ENCODE measurements at places on chromosomes 11 and 22.
A peak's percentile ranks its signal among the peaks of the same experiment; 100 is the strongest.

GRCh38 chr11:114259551-114259983, 36.6 kb upstream of the NNMT start:
- no peak for DNase-seq

- no peak for DNase-seq
Measured at GRCh38 chr22:44689173-44689572, 12.8 kb upstream of the PRR5 start.

DNA sequence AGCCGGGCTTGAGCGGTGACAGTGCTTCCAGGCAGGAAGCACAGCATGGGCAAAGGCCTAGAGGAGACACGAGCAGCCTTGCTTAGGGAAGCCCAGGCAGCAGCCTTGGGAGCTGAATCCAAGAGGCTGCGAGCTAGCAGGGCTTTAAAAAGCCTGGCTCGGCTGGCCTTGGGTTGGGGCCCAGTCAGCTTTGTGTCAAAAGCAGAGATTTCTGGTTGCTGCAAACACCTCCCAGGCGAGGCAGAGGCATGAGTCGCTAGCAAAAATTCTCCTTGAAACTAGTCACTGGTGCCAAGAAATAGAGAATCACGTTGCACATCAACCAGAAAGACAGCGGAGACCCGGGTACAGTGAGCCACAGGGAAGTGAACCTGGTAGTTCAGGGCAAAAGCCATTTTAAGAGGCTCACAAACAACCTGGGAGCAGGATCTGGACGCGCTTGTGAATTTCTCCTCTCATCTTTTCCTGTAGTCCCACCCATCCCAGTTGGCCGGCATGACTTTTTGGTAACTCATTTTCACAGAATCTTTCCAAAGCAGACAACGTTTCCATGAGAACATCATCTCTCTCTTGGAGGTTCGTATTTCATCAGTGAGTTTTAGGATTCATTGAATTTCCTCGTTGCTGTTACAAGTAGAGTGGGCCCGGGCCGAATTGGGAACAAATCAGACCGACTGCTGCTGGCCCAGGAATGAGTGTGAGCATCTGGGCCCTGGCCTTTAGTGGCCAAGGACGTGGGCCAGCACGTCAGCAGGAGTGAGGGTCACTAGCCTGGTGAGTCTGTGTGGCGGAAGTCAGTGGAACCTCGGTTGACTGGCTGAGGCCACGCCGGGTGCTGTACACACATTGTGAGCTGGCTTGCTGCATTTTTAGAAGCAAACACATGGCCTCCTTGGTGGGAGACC, 16.4 kb upstream of the FGF4 start:
- DNase-seq = peak; percentile 85

- no peak for DNase-seq
Measured at GRCh38 chr11:26584818-26585217, 12.8 kb upstream of the MUC15 start.

- no peak for DNase-seq
Measured at GRCh38 chr11:134866215-134866614, 454.2 kb upstream of the B3GAT1 start.

DNA sequence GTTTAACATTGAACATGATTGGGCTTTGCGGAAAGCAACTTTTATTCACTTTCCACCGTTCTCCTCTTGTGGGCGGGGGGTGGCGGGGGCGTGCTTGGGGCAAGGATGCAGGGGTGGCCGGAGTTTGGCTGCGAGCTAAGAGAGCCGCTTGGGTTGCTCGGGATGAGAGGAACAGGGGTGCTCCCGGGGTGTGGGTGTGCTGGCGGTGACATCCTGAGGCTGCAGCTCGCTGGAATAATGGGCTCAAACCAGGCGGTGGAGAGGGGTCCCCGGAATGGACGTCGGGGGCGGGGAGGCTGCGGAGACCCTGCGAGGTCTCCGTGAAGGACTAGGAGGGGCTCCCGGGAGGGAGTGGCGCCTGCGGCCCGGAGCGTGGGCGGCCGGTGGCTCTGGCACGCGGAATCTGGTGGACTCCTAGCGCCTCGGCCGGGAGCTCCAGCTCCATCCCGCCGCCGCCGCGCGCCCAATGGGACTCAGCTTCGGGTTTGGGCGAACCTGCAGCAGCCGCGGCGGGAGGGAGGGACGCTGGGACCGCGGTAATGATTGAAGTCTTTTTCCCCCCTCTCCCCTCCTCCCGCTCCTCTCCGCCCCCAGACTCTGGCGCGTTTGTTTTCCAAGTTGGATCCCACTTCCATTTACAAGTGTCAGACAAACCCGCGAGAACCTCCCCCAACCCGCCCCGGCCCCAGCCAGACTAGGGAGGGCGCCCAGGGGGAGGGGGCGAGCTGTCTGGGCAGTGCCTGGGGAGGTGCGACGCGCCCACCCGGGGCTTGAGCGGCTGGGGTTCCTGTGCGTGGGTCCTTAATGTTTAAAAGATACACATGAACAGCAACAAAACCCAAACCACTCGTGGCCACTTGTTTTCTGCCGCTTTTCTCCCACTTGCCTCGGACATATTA, 2.0 kb downstream of the FAT3 start:
- DNase-seq = peak; percentile 14

DNA sequence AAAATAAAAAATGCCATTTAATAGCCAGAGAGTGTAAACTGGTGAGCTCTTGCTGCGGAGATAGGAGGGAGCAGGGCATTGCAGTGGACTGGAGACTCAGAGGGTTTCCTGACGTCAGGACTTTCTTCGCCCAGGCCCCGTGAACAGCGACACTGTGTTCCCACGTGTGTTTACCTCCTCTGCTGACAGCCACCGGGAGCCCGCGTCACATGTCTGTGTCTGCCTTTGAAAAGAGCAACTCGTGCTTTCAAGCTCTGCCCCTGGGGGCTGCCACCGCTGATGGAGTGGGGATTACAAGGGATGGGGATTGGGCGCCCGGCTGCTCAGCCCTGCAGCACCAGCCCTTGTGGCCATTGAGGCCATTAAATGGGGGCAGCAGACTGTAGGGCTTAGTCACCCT, 3.3 kb downstream of the TANGO2 start:
- DNase-seq = no peak

DNA sequence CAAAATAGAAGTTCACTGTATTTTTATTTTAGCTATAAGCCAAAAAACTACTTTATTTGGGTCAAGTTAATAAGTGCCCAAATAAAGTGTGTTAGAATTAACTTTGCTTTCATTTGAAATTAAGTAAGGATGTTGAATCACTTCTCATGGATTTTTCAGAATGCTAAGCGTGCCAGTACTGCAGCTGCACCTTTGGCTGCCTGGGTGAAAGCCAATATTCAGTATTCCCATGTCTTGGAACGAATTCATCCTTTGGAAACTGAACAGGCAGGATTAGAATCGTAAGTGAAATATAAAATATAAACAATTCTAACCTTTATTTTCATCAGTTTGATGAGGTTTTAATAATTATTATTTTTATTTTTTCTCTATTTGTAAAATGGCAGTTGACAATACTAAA, 113.6 kb downstream of the DYNC2H1 start:
- DNase-seq = no peak

DNA sequence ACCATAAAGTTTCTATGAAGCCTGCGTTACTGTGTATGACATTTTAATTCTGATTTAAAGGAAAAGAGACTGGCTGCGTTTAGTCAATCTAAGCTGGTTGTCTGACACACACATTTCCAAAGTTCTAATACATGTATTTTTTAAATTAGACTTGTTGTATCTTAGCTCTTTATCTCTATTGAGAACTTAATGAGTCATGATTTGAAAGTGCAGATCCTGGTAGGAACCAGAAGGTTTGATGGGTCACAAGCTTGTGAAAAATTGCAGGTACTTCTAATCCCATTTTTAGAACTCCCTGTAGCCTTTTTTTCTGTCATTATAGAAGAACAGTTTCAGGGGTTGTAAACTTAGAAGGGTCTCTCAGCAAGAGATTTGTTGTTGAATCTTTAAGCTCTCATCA, 210.3 kb downstream of the DDX10 start:
- DNase-seq = no peak

DNA sequence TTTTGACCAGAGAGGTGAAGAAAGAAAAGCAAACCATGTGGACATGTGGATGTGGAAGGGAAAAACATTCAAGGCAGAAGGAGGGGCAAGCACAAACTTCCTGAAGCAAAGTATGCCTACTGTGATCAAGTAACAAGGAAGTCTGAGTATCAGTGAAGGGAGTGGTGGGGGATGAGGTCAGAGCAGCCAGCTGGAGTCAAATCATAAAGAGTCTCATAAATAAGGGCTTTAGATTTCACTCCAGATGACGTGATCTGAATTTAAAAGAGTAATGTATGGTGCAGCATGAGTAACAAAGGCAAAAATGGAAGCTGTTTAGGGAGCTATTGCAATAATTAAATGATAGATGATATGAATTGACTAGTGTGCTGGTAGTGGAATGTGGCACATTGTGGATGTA, 665.4 kb upstream of the CCDC90B start:
- DNase-seq = peak; percentile 1

- DNase-seq = no peak
Measured at GRCh38 chr11:11218629-11218986, 134.4 kb downstream of the CSNK2A3 start.

- DNase-seq = no peak
Measured at GRCh38 chr11:76170468-76170867, 35.8 kb downstream of the WNT11 start.

DNA sequence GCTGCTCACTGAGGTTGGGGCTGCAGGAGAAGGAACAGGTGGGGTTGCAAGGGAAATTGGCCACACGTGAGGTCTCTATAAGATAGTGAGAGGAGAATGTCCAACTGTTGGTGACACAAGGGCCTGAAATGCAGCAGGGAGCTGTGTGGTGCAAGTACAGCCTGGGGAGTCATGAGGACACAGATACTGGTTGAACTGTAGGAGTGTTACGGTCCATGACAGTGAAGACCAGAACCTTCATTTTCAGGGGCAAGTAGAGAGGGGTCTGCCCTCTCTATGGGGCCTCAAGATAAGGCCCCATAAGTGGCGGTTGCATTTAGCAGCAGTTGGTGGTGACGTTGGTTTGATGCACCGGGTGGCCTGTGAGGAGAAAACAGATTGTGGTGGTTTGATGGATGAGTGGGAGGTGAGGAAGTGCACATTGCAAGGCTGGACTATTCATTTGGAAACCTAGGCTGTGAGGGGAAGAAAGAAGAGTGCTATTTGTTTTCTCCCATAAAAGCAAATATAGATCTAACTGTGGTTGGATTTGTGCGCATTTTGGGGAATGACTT, 39.4 kb downstream of the MICAL2 start:
- no peak for DNase-seq

DNA sequence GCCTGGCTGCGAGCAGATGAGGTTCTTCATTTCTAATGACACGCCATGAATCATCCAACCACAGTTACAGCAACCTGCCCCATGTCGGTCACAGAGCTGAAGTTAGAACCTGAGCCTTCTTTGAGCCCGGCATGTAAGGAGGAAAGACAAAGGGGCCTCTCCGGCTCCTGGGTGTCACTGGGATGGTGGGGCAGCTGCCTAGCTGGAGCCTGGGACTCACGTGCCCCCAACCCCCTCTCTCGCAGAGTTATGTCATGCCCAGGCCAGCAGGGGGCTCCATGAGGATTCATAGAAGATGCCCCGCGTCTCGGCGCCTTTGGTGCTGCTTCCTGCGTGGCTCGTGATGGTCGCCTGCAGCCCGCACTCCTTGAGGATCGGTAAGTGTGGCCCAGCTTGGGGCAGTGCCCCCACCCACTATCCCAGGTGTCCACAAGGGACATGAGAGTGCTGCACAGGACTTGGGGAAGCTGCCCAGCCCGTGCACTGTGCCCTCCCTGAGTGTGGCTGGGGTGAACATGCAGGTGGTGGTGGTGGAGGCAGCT, 148.5 kb downstream of the GRIK4 start:
- peak; percentile 22 for DNase-seq

DNA sequence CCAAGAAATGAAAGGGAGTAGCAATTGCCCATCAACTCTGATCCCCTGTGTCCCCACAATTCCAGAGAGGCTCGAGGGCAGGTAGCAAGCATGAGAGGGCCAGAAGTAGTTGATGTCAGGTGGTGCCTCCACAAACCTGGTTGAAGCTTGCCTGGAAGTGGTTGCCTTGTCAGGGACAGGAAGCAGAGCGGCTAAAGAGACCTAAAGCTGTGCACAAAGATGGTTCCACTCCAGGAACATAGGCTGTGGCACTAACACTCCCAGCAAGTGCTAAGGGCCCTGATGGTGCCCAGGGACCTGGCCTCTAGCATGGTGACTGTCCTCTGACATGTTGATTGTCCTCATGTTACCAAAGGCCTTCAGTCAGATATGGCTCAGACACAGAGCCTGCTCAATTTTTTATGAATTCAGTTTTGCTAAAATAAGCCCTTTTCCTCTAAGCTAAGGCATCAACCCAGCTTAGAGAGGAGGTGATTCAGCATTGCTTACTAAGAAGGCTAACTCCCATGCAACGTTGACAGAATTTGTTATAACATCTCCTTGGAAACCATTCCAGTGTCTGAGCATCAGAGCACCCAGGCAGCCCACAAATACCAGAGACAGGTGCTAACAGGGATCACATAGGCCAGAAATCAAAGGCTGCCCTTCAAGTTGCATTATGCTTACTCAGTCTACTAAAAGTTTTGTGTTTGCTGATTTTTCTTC, 196.3 kb upstream of the ARHGAP20 start:
- peak; percentile 49 for DNase-seq

- peak; percentile 97 for DNase-seq
Measured at GRCh38 chr22:27105142-27106025, 448.0 kb downstream of the MIAT start.

- DNase-seq = no peak
Measured at GRCh38 chr22:30610299-30610698, 3.3 kb downstream of the TCN2 start.

DNA sequence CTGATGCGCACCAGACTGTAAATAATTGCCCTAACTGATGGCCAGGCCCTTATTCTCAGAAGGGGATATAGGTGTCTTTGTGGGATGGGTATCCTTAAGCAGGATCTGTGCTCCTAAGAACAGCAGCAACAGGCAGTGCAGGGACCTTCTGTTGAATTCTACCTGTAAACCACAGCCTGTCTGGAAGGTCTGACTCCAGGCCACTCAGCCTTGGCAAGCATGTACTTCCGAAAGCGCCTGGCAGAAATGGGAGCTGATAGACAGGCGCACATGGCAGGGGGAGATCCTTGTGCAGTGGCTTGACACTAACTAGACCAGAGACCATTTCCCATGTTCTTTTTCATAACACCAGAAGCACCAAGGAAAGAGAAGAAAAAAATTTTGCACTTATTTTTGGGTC, 59.0 kb downstream of the C22orf31 start:
- no peak for DNase-seq

- peak; percentile 32 for DNase-seq
Measured at GRCh38 chr11:72439455-72439854, 5.1 kb upstream of the CLPB start.

DNA sequence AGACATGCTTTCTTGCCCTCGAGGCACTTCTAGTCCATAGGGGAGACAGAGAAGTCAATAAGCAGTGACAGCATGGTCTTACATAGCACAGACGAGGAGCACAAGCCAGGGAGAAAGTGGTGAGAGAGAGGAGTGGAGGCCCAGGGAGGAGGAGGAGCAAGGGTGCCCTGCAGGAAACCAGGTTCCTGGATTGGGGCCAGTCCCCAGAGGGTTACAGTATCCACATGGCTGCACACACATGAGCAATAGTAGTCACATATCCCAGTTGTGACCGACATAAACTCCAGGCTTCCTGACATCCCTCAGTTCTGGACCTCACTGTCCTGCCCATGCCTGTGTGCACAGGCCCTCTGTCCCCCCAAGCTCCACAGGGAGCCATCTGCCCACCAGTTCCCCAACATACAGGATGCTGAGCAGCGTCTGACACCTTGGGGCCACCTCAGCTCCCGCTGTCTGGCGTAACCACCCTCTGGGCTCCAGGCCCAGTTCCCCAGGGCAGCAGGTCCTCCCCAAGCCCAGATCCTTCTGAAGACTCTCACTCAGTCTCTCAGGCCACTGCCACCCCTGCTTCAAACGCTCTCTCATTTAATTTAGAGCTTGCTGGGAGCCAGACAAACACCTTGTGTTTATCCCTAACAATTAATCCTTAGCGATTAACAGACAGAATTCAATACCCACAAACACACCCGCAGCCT, 53.7 kb downstream of the DSCAML1 start:
- DNase-seq = no peak

Measured in fibroblast of skin of scalp (primary cell).